ENCODE measurements at places on chromosomes 12 and 14.

GRCh38 chr14:71687166-71687831 is 244.9 kb upstream of the RGS6 start:
- DNase-seq, result no peak

DNA sequence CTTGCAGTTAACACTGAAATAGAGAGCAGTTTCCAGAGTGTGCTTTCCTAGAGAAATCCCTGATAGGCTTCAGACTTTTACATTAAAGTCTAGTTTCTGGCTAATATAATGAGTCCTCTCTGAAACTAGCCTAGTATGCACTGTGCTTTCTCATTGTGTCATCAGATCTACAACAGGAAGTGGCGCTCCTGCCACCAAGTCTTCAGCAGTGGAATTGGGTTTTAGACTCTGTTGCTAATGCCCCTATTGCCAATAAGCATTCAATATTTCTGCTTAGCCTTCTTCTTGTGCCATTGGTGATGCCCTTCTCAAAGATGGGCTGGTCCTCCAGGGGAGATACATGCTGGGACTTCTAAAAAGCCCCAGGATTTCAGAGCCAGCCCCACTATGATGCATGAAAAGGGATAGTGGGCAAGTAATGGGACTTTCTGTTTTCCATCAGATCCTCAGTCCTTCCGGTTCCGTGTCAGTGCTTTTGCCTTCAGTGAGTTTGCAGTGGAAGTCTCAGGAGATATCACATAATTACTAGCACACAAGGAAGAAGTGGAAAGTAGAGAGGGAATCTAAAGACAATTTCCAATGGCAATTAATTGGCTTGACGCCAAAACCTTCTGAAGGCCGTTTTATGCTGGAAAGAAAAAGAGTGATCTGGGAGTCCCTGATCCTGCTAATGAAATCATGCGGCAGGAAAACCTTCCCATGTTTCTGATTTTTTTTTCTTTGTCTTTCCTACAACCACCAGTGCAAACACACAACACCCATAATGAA is 50.0 kb downstream of the SSPN start:
- DNase-seq, result no peak

DNA sequence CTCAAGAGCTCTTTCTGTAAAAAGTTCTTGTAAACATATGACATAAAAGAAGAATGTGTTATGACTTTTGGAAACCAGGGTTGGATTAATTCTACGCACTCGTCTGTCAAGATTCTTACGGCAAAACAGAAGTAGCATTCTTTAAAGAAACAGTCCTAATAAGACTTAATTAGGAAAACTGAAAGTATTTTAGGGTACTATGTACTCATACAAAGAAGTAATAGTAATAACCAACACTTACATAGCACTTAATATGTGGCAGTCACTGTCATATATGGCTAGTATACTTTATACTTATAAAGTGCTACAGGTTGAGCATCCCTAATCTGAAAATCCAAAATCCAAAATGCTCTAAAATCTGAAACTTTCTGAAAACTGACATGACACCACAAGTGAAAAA is 72.9 kb upstream of the ST8SIA1 start:
- DNase-seq, result peak; percentile 30

DNA sequence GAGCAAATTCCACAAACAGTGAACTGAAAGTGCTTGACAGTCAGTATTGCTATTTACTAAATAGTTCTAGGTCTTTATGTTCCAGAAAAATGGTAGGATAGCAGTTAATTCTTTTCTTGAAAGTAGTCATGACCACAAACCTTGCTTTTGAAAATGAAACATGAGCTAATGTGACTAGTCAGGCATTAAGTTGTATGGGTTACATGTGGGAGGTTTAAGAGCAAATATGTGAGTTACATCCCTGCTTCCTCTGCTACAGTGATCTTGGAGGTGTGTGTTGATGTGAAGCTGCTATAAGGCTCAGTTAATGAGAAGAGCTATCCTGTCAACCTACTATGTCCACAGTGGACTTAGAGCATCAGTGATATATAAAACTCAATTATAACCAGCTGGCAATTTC is 741.6 kb downstream of the FSCB start:
- no peak for DNase-seq

GRCh38 chr12:93519859-93520258 is 52.5 kb downstream of the MRPL42 start:
- DNase-seq, result no peak

- no peak for DNase-seq
These were observed 52.0 kb downstream of the WSCD2 start for GRCh38 chr12:108181095-108181454.

DNA sequence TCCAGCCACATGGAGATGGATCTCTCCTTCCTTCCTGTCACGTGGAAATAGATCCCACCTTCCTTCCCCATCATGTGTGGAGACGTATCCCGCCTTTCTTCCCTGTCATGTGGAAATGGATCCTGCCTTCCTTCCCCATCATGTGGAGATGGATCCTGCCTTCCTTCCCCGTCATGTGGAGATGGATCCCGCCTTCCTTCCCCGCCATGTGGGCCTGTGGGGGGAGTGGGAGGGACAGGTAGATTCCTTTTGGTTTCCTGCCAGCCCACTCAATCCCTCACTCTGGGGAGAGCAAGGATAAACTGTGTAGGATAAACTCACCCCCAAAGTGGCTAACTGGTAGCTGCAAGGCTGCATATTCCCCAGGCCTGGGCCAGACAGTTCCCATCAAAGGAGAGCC is 31.7 kb upstream of the TDRD9 start:
- no peak for DNase-seq

GRCh38 chr12:46233423-46233822 is 35.4 kb downstream of the SLC38A1 start:
- no peak for DNase-seq

GRCh38 chr12:46179693-46180452 is 89.0 kb downstream of the SLC38A1 start:
- no peak for DNase-seq

DNA sequence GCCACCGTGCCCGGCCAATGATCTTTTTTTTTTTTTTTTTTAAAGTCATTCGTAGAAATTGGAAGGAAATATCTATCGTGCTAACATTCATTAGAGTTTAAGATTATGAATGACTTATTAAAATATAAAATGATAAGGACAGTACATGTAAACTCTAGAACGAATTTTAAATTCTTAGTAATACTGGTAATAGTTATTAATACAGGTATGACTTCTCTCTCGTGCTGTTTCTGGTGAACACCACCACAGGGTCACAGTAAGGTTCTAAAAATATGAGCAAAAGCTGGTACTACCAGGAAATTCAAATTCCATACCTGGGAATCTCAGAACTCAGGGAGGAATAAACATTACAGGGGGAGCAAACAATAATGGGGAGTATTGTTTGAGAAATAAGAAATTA is 26.2 kb downstream of the WNK1 start:
- no peak for DNase-seq

- DNase-seq, result peak; percentile 83
These were observed 9.1 kb downstream of the PRKCH start for GRCh38 chr14:61330511-61330910.

- no peak for DNase-seq
These were observed 42.3 kb downstream of the INSM2 start for GRCh38 chr14:35576260-35576659.

- no peak for DNase-seq
These were observed 74.1 kb downstream of the KIF26A start for GRCh38 chr14:104212206-104213095.

- no peak for DNase-seq
These were observed 226.2 kb upstream of the LHX5 start for GRCh38 chr12:113697651-113698509.

DNA sequence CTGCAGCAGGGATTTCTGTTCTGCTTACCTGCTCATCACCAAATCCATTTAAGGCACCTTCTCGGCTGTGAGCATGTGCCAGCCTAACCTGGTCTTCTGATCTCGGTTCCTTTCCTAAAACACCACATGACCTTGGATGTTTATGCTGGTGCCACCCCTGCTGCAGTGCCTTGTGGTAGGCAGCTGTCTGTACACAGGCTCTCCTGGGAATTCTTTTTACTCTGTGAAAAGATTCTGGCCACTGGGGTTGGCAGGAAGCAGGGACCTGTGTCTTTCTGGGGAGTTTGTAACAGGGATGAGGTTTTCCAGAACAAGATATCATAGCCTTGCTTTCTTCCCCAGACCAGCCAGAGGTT is 10.4 kb upstream of the PLEKHG3 start:
- DNase-seq, result no peak

- no peak for DNase-seq
These were observed 57.0 kb downstream of the NT5DC3 start for GRCh38 chr12:103783744-103784664.

GRCh38 chr12:77578466-77579220 is 252.1 kb upstream of the NAV3 start:
- DNase-seq, result no peak

- DNase-seq, result no peak
These were observed 127.4 kb downstream of the CACNA1C start for GRCh38 chr12:2179953-2180736.

- no peak for DNase-seq
These were observed 883 bp upstream of the TBC1D15 start for GRCh38 chr12:71838676-71839075.

- no peak for DNase-seq
These were observed 9.8 kb upstream of the PHLDA1 start for GRCh38 chr12:76041406-76041805.

GRCh38 chr14:60211153-60211552 is 37.9 kb upstream of the PPM1A start:
- no peak for DNase-seq

DNA sequence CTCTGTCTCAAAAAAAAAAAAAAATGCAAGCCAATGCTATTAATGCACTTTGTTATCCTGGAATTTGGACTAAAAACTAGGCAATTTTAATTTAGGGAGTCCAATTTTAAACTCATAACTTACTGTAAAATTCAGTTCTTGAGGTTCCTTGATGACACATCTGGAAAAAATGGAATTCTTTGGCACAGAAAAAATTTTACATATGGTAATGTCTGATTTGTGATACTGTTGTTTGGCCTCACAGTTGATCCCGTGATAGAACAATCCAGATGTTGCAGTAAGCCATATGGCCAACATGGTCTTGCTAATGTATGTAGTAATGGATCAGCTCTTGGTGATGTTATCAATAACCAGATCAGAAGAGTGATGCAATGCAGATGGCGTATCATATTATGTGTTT is 1089.8 kb downstream of the FLRT2 start:
- DNase-seq, result no peak

DNA sequence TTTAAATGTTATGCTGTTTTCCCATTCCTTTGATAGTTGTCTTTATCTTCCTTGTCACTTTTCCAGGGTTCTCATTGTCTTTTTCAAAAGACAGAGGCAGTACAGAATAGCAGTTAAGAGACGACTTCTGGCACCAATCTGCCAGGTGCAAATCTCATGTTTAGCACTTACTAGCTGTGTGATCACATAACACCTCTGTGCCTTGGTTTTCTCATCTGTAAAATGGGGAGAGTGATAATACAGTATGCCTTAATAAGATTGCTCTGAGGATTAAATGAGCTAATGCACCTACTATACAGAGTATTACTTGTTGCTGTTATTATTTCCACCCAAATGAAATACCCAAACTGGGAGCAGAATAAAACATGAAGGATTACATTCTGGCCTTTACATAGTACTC is 4.8 kb downstream of the GPR135 start:
- DNase-seq, result no peak

DNA sequence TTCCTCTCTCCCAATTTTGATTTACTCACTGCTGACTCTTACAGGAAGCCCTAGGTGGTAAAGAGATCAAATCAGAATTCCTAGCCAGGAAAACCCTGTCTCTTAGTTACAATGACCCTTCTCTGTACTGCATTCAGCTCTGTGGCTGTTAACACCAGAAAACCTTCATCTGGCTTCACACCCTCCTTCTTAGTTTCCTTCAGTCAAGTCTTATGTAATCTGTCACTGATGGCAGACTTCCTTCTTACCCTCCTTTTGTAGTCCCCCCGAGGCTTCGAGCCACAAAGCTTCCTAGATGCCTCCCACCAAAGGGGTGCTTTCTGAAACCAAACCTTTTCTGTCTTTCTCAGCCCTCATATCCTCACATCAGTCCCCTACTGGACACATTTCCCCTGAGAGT is 16.5 kb downstream of the NGDN start:
- DNase-seq, result no peak

- no peak for DNase-seq
These were observed 180.3 kb downstream of the ADGRD1 start for GRCh38 chr12:131133994-131134393.

DNA sequence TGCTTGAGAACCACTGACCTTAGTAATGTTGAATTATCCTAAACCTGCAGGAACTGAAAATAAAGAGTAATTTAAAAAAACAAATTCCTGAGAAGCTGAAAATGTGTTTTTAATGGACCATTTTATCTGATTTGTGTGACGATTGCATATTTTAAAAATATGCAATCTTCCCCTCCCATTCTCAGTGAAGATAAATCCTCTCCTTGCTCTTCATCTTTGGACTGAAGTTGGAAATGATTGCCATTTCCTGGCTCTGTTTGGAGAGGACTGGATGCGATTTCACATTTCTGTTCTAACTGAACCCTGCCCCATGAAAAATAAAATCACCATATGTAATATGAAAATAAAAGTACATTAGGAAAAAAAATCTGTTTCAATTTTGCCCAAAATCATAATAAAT is 216.3 kb downstream of the SLC6A15 start:
- DNase-seq, result no peak

DNA sequence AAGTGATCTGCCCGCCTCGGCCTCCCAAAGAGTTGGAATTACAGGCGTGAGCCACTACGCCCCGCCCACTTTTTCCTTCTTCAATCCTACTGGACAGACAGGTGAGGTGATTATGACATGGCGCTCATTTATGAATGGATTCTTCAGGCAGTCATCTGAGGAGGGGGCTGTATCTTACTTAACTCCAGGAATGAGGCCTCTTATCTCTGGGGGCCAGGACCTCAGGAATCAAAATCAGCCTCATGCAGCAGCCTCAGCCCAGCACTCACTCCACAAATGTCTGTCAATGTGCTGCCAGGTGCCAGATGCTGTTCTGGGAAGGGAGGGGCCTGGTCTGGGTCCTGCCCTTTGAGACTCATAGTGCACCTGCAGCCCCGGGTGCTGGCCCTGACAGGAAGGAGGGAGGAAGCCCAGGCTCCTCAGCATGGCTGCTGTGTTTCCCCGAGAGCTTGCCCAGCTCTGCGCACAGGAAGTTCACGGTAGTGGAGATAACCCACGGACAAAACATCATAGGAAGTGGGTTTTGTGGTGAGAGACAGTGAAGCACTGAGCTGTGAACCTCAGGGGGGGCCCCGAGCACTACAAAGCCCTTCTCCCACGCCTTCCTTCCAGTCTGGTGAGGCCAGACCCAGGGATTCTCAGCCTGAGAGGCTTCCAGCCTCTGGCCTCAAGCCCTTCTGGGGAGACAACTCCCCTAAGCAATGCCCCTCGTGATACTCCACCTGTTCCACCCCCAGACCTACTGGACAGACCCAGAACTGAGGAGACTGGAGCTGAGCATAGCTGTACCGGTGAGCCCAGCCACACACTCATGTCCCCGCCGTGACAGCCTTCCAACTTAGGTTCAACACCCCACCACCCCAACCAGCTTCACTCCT is 22.3 kb downstream of the GALNT6 start:
- DNase-seq, result peak; percentile 94
